ENCODE measurements at places on chromosomes 1 and 21.

- no peaks in the 10 kb centered on the region for H3K36me3 ChIP-seq
- no peak for DNase-seq
- no peak overlapping the region for H3K27ac ChIP-seq
- no peaks in the 10 kb centered on the region for H3K4me1 ChIP-seq
- H3K27me3 ChIP-seq = no peaks in the 10 kb centered on the region
These were observed 102.3 kb upstream of the NEK7 start for GRCh38 chr1:198054510-198054909.

DNA sequence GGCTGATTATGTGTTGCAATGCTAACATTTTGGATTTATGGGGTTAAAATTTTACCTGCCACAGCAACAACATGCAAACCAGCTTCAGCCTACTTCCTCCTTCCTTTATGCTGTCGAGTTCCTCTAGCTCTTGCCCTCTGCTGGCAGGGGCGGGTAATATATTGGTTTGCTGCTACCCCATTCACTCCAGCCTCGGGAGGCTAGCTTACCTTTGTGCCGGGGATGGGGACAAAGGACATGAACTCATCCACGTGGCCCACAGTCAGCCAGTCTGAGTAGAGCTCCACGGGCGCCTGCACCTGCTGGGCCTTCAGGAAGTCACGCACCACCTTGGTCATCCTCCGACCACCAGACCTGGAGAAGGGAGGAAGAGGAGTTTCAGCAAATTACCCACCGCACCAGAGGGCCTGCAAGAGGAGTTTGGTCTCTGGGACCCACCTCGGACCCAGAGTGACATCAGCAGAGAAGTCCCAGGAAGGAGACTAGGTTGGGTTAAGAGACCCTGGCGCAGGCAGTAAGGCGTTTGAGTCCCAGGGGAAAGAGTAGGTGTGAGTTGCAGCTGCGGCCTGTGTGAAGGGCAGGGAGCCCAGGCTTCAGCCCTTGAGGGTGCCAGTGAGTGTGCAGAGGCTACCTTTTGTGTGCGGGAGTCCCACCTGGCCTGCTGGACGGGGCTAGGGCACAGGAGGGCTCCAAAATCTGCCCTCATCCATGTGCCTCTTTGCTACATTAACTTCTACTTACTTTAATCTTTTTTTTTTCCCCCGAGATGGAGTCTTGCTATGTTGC lies 21.8 kb upstream of the SDHB start:
- no peaks in the 10 kb centered on the region for H3K27me3 ChIP-seq
- no peak overlapping the region for H3K27ac ChIP-seq
- no peak overlapping the region for H3K4me3 ChIP-seq
- H3K36me3 ChIP-seq = no peaks in the 10 kb centered on the region

DNA sequence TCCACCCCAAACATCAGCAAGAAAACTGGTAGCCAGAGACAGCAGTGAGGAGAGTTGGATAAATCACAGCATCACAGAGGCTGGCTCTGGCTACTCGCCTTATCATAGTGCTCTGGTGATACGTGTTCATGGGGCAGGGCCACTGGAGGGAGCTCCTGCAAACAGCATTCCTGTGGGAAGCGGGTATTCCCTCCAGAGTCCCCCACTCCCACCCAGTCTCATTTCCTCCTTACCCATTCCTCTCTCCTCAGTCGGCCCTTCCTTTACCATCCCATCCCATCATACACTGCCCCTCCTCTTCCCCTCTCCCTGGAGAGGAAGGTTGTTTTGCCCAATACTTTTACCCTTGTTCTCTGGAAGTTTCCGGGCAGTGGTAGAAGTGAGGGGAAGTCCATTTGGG lies 7.1 kb downstream of the NHLH2 start:
- H3K36me3 ChIP-seq = no peaks in the 10 kb centered on the region
- H3K27me3 ChIP-seq = peaks cover 23% of the 10 kb centered on the region
- H3K4me1 ChIP-seq = peaks cover 3% of the 10 kb centered on the region
- no peak overlapping the region for H3K4me3 ChIP-seq
- H3K27ac ChIP-seq = no peak overlapping the region

GRCh38 chr1:54804471-54805132 lies 3.5 kb upstream of the TTC22 start:
- H3K36me3 ChIP-seq = no peaks in the 10 kb centered on the region
- H3K27ac ChIP-seq = no peak overlapping the region
- no peak for DNase-seq
- H3K27me3 ChIP-seq = peaks cover 24% of the 10 kb centered on the region
- H3K4me1 ChIP-seq = no peaks in the 10 kb centered on the region
- no peak overlapping the region for H3K4me3 ChIP-seq

DNA sequence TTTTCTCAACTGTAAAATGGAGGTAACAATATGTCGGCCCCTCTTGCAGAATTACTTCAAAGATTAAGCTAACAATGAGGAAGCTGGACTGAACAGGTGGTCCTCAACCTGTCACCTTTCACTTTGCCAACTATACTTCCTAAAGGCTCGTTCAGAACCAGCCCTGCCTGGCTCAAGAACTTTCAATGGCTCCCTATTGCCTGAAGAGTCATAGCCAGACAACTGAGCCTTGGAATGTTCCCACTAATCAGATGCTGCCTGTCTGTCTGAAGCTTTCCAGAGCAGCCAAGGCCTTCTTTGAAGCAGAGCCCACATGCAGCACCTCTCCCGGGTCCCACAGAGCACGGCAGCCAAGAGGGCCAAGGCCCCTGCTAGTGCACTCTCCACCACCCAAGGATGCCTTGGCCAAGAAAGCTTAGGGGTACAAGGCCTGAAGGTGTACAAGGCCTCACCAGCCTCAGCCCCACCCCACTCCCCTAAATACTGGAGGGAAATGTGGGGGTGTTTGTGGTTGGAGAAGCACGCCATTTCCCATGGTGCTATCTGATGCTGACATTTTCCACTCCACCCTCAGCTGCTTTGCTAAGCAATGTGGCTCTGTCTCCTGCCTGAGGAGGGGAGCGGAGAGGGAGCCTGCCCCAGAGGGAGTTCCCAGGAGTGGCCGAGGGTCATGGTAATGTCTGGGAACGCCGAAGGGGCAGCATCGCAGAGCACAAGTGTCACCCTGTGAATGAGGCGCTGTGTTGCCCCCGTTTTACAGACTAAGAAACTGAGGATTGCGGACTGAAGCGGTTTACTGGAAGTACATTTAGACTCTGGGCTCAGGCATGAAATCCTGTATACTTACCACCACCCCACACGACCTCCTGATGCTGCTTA lies 8.2 kb upstream of the LAPTM5 start:
- H3K4me3 ChIP-seq = no peak overlapping the region
- no peaks in the 10 kb centered on the region for H3K4me1 ChIP-seq
- H3K27me3 ChIP-seq = peaks cover 4% of the 10 kb centered on the region
- no peak overlapping the region for H3K27ac ChIP-seq

DNA sequence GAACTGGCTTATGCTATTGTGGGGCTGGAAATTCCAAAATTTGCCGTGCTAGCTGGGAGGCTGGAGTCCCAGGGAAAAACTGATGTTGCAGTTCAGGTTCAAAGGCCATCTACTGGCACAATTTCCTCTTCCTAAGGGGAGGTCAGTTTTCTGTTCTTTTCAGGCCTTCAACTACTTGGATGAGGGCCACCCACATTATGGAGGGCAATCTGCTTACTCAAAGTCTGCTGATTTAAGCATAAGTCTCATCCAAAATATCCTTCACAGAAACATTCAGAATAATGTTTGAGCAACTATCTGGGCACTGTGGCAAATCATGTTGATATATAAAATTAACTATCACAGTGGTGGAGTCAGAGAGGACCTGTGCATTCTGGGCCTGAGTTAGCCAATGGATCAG lies 21.2 kb upstream of the PTGFR start:
- H3K36me3 ChIP-seq = no peaks in the 10 kb centered on the region
- H3K27me3 ChIP-seq = peaks cover 3% of the 10 kb centered on the region
- no peak overlapping the region for H3K4me3 ChIP-seq
- DNase-seq = no peak
- H3K27ac ChIP-seq = no peak overlapping the region

- no peak overlapping the region for H3K4me3 ChIP-seq
- H3K36me3 ChIP-seq = no peaks in the 10 kb centered on the region
- no peaks in the 10 kb centered on the region for H3K27me3 ChIP-seq
- H3K27ac ChIP-seq = no peak overlapping the region
- no peak for DNase-seq
These were observed 171.4 kb downstream of the CAMTA1 start for GRCh38 chr1:6956488-6957159.

DNA sequence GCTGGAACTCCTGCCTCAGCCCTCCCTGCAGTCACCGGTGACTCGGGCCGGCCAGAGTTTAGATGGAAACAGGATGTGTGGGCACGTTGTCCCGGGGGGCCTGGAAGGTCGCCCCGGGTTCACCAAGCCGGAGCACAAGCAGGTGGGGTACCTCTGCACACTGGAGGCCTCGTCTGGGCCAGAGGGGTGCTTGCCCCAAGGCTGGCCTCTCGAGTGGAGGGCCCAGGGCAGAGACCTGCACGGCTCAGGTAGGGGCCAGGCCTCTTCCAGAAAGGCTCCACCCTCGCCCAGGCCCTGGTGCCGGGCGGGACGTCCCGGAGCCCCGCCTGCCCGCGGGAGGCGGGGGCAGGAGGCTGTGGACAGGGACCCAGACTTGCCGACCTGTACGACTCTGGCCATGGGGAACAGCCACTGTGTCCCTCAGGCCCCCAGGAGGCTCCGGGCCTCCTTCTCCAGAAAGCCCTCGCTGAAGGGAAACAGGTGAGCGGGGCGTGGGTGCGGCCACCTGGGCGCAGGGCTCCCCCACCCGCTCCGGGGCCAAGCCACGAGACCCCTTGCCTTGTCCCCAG lies at the start of gene PLEKHN1:
Gene PLEKHN1, plus strand, starts transcription at position 348 of the 569 bp plus-strand sequence. Its CDS starts 50 bp downstream, at position 398.
- peaks cover 8% of the 10 kb centered on the region for H3K4me1 ChIP-seq
- H3K4me3 ChIP-seq = peak within 1 kb of the TSS; percentile 71
- no peak for DNase-seq
- H3K36me3 ChIP-seq = peaks cover 10% of the 10 kb centered on the region
